Nephron progenitor cell (in vitro differentiated cells): ENCODE measurements at places on chromosomes 5 and 9.

GRCh38 chr9:83630938-83631457 lies 8.1 kb downstream of the IDNK start:
- DNase-seq, result peak; percentile 20

- DNase-seq, result no peak
Observed at GRCh38 chr9:99220011-99220410, 1.7 kb downstream of the ALG2 start.

DNA sequence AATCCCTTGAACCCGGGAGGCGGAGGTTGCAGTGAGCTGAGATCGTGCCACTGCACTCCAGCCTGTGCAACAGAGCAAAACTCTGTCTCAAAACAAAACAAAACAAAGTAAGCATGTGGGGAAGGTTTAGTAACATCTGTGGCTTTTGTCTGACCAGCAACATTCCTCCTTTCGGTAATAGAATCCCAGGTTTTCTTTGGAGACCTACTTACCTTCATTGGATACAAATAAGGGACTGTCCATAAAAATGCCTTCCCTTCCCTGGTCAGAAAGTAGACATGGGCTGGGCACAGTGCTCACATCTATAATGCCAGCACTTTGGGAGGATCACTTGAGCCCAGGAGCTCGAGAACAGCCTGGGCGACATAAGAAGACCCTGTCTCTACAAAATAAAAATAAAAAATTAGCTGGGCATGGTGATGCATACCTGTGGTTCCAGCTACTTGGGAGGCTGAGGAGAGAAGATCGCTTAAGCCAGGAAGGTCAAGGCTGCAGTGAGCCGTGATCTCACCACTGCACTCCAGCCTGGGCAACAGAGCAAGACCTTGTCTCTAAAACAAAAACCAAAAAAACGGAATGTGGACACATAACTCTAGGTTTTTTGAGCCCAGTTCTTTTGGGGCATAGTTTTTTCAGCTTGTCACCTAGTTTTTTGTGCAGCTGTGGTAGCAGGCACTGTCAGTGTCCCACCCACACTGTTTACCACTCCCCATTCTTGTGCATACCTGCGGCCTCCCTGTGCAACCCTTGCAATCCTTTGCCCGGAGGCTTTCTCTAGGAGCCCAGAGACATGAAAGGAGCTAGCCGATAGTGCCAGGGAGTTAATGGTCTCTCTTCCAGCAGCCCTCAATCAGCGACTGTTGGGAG lies 9.0 kb upstream of the SPINK4 start:
- DNase-seq, result no peak

- DNase-seq, result no peak
Observed at GRCh38 chr5:44969825-44970224, 161.1 kb downstream of the MRPS30 start.

GRCh38 chr9:98995059-98995671 lies 51.5 kb downstream of the COL15A1 start:
- no peak for DNase-seq

DNA sequence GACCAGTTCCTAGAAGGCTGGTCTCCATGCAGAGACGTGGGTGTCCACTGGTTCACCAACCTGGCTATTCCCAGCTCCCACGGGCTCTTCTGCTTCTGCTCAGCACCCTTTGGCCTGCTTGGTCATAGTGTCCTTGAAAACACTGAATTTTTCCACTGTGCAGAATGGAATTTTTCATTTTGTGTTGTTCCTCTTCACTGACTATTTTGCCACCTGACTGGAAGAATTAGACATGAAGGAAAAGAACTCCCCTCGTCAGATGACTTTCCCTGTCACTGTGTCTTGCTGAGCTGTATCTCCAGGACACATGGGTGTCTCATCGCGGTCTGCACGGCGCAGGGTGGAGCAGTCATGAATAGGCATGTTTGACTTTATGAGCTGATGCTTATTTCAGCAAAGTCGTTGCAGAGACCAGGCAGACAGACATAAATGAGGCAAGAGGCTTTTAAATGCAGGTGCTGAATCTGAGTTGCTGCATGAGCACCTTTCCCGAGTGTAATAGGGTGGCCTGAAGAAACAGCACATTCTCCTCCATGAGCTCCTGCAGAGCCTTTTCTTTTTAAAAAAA lies 50.2 kb upstream of the SEMA4D start:
- no peak for DNase-seq

- no peak for DNase-seq
Observed at GRCh38 chr5:180628827-180629750, 20.3 kb downstream of the FLT4 start.

GRCh38 chr5:37789991-37790390 lies 49.9 kb downstream of the GDNF start:
- DNase-seq, result no peak

- DNase-seq, result no peak
Observed at GRCh38 chr5:180340856-180341255, 12.3 kb downstream of the GFPT2 start.

DNA sequence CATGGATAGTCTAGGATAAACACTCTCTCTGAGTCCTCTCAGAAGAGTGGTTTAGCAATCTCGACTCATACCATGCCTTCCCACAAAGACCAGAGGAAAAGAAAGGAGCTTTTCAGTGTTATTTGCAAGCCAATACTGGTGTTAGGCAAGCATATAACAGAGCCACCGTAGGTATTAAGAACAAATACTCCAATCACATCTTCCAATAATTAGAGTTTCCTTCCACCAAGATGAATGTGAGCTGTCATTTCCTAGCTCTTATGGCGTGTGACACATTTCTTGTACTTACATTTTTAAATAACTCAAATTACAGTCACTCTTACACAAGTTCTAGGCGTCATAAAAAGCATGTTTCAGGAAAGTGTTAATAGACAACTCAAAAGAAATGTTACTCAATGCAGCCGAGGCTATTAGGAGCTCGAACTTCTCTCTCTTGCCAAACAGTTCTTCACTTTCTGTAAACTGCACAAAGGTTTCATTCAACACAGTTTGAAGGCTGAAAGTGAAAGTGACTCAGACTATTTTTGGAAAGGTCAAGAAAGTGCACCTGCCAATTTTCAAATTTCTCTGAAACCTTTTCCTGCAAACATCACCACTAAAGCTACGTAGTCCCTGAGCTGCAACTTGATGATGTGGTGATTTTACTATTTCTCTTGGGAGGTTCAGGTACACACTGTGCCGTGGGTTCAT lies 153.8 kb downstream of the AUH start:
- no peak for DNase-seq

DNA sequence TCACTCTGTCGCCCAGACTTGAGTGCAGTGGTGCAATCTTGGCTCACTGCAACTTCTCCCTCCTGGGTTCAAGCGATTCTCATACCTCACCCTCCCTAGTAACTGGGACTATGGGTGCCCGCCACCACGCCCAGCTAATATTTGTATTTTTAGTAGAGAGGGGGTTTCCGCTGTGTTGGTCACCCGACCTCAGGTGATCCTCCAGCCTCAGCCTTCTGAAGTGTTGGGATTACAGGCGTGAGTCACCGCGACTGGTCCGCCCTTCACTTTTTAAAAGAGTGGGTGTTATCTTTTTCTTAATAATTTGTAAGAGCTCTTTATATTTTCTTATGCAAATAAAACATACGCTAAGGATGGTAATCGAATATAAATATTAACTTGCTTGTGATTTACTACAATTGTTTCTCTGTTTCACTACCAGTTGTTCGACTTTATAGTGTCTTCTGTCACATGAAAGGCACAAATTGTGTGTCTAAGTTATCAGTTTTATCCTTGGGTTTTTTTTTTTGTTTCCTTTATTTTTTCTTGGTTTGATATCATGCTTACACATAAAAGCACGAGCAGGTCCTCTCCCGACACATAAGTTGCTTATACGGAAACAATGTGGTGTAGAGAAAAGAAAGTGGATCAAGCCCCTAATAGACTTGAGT lies 1.9 kb upstream of the GPBP1 start:
- DNase-seq, result no peak

DNA sequence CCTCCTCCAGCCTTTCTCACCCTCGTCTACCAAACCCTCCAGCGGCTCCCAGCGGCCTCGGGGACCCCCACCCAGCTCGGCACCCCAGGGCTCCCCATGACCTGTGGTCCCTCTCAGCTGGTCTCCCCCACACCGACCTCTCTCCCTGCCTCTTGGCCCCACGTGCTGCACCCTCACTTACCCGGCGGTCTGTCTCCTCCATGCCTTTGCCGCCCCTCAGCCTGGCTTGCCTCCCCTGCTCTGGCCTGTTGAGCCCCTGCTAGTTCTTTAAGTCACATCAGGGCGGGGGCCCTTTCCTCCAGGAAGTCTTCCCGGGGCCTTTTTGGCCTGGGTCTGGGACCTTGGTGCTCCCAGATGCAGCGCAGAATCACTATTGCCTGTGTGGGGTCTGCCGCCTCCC lies 81.5 kb downstream of the LMX1B start:
- no peak for DNase-seq

DNA sequence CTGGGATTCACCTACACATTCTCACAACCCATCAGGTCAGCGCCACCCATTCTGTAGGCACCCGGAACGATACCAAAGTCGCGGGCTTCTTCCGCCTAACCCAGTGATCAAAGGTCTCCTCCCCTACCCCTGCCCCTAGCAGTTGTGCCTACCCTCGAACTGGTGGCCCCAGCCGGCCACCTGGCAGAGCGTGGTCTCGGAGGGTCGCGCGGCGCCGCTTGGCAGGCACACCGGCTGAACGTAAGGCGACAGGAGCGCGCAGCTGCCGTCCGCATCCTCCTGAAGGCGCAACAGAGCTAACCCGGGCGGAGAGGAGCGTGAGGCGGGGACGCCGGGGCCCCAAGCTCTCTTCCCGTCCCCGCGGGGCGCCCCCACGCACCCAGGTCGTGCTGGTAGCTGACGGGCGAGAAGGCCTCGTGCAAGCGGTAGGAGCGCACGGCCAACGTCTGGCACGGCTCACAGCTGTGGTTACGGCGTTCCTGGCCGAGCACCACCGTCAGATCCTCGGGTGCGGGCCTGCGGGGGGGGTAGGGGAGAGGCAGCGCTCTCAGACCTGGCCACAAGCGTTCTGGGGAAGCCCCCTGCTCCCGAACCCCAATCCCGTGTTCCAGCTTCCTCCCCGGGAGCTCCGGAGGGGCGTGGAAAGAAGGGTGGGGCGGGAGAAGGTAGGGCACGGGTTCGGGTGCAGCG lies 2.8 kb upstream of the PFN3 start:
- peak; percentile 38 for DNase-seq

- DNase-seq, result no peak
Observed at GRCh38 chr9:84339503-84339902, 1.1 kb downstream of the SLC28A3 start.

- DNase-seq, result no peak
Observed at GRCh38 chr5:11683666-11684065, 220.6 kb downstream of the CTNND2 start.

- peak; percentile 27 for DNase-seq
Observed at GRCh38 chr5:33734537-33734936, 157.3 kb downstream of the ADAMTS12 start.

DNA sequence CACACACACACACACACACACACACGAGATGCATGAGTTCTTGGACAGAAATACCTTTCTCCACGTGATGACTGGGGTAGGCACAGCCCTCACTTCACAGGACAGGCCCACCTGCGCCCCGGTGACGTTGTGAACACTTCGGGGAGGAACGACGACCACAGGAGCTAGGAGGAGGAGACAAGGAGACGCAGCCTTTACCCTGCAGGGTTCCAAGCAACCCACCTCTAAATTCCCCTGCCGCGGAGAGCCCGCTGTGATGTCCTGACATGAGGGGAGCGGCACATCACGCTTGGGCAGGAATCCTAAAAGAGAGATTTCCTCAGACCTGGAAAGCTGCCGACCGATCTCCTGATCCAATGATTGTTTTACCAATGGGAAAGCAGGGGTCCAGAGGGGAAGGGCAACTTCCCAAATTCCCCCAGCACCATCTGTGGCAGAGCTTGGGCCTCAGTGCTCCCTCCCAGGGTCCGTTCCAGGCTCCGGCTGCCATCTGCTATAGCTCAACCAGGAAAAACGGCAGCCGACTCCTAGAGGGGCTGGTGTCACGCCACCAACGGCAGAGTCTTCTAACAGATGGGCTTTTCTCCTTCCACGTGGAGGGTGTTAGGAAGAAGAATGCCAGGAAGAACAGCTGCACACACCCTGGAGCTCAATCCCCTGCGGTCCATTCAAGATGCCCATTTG lies 10.1 kb downstream of the IGFBPL1 start:
- no peak for DNase-seq

DNA sequence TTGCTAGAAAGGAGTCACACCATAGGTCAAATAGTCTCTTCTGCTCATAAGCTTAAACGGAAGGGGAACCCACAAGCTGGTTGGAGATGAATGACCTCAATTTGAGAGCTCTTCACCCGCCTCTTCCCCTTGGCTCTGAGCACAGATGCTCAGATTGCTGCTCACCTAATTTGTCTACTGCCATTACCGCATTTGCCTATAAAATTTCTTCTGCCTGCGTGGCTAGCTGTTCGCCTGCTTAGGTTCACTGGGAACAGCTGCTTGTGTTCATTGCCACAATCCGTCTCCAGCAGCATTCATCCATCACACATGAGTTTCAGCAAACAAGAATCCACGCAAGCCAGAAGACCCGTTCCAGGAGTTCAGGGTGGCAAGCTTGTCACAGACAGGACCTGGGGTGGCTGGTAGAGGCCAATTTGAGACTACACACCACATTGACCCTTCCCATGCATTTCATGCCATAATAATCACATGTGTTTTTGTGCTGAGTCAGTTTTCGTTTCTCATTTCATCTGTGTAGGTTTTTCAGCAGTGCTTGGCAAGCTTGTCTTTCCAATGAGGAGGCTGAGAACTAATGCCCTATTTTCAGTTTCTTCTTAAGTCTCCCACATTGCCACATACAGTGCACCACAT lies 50.2 kb upstream of the DNAH5 start:
- DNase-seq, result no peak

DNA sequence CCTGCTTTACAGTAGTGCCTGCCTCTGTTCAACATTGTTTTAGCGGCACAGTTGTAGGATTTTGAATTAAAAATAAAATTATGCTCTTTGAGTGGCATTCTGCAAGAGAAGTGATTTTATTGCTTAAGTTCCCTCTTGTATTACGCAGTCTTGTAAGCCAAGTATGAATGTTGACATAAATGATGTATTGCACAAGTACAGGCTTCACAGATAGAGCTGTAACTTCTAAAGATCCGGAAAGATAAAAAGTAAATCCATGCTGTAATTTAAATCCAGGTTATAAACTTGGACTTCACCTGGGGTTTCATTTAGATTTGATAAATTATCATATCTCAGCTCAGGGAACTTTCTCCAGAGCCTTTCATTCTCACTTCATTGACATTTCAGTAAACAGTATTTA lies 1114.7 kb downstream of the PTPRD start:
- no peak for DNase-seq

- no peak for DNase-seq
Observed at GRCh38 chr9:131266266-131267229, 9.8 kb downstream of the FAM78A start.

DNA sequence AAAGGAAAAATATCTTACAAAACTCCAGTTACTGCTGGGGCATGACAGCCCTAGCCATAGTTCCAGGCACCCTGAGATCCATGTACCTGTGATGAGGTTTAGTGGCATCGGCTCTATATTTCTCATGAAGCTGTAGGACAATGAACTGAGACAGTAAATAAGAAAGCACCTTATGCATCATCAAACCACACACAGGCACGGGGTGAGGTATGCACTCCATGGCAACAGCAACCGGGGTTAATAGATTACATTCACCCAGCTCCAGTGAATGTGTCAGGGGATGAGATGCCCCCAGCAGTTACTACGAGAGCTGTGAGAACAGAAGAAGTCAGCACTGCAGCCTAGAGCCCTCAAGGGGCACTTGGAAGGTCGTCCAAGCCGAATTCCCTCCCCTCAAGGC lies 162.0 kb upstream of the S1PR3 start:
- no peak for DNase-seq
